Endodermal cell (in vitro differentiated cells): ENCODE measurements at places on chromosomes 6 and 20. TPM values are rescaled to one million over a fixed set of nuclear protein-coding genes. Genes with fewer than 3 reads are reported as not detected.

Gene SLC32A1
- 1.3 TPM in 1 of 3 replicates, not detected in the others for total RNA-seq

Gene B3GALT4
- total RNA-seq: 3.9 and 4.0 TPM in 2 replicates

Gene PTPRK
- total RNA-seq: 51.3 and 57.6 TPM in 2 replicates

Gene RBCK1
- total RNA-seq: 55.4 and 63.7 TPM in 2 replicates

Gene PDE7B
- total RNA-seq: 0.16 and 0.26 TPM in 2 replicates

Gene CSTF1
- total RNA-seq: 50.1 to 68.7 TPM (median 59.0 TPM) in 3 replicates

Gene LGSN
- not detected in 3 replicates for total RNA-seq

Gene GZF1
- 8.1 to 15.5 TPM (median 9.5 TPM) in 3 replicates for total RNA-seq

Gene ACTL10
- total RNA-seq: not detected in 3 replicates

Gene HLA-DOA
- total RNA-seq: 10.6 and 11.1 TPM in 2 replicates

Gene CGAS
- 2.8 and 3.8 TPM in 2 replicates for total RNA-seq

Gene PRL
- total RNA-seq: not detected in 2 replicates

Gene MLN
- not detected in 2 replicates for total RNA-seq

Gene RHAG
- total RNA-seq: not detected in 3 replicates

DNA sequence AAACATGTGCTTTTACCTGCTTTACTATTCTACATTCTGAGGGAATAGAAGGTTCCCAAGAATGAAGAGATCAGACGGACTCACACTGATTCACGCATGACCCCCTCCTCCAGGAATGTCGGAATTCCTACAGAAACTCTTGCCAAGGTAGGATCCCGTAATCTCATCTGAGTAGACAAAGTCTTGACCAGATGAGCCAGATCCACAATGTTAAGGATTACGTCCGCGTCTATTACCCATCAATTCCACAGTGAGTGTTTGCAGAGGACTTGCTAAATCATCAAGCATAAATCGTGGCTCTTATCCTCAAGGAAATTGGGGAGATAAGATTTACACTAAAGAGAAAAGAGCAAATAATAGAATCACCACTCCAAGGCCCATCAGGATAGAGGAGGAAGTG, 245.9 kb upstream of the FOXQ1 start:
- DNase-seq: peak; percentile 48
- H3K4me3 ChIP-seq: no peak overlapping the region
- no peaks in the 10 kb centered on the region for H3K36me3 ChIP-seq
- peaks cover 4% of the 10 kb centered on the region for H3K4me1 ChIP-seq
- no peak overlapping the region for H3K27ac ChIP-seq
- no peaks in the 10 kb centered on the region for H3K27me3 ChIP-seq

DNA sequence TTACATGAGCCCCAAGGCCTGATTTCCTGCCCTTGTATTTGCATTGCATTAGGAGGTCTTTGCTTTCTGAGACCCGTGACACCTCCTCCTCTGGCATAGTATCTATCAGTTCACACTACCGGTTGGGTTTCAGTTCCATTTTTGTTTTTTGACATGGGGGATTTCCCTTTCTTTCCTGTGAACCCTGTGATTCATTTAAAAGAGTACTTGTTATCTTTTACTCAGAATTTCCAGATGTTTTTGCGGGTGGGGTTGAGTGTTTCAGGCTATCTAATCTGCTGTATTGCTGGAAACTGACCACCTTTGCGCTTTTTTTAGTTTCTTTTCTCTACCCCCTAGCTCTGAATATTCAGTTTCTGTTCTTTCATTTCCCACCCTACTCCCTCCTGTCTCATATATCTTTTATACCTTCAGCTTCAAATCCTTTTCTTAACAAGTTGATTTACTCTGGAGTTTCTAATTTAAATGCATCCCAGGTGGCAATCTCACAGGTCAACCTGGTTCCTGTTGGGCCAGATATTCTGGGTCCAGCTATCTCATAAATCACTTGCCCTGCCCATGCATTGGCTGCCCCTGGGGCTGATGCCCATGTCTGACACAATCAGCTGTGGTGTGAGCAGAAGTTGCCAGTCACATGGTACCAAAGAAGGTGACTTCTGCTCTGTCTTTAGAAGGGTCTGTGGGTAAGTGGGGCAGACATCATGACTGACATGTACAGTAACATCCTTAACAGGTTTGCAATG, 14.3 kb upstream of the NCOA3 start:
- H3K4me3 ChIP-seq: no peak overlapping the region
- no peak overlapping the region for H3K27ac ChIP-seq
- H3K36me3 ChIP-seq: no peaks in the 10 kb centered on the region
- DNase-seq: no peak
- H3K27me3 ChIP-seq: no peaks in the 10 kb centered on the region

DNA sequence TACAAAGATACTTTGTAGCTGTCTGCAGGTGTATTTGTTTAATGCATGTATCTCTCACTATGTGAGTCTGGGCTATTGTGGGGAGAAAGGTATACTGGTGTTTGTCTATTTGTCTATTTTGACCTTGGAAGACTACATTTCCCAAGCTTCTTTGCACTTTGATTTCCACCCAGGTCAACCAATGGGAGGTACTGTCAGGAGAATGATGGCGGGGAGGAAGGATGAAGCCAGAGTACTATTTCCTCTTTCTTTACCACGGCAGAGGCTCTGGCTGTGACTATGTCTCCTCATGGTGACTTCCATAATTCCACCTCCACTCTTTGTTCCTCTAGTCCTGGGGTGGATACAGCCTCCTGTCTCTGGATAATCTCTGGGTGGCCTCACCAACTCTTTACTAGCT, 23.1 kb downstream of the LBP start:
- H3K4me1 ChIP-seq: no peaks in the 10 kb centered on the region
- no peak overlapping the region for H3K27ac ChIP-seq
- H3K27me3 ChIP-seq: no peaks in the 10 kb centered on the region

- H3K36me3 ChIP-seq: no peaks in the 10 kb centered on the region
- H3K27ac ChIP-seq: no peak overlapping the region
- no peak overlapping the region for H3K4me3 ChIP-seq
- no peaks in the 10 kb centered on the region for H3K27me3 ChIP-seq
Observed at GRCh38 chr6:116847227-116847626, 18.3 kb upstream of the GPRC6A start.

DNA sequence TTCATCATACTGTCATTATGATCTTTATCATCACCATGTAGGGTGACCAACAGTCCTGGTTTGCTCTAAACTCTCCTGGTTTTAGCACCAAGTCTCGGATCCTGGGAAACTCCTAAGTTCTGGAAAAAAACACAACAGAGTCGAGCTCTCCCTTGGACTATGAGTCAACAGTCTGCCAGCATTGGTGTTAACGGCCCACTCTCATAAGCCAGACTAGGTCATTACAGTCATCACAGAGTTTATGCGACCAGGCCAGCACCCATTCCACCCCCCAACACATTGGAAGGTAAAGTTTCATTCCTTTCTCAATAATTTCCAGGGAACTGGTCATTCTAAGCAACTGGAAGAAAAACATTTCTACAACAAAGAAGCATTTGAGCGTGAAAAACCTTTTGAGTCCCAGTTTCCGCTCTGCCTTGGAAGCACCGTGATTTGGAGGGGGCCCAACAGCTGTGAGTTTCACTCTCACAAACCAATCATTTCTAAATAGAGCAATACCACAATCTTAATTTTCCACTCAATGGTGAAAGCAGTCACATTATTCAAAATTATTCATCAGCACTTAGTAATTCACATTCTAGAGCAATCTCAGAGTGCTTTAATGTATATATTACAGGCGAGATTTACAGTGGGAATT, 445.0 kb downstream of the CDH26 start:
- H3K4me3 ChIP-seq: no peak overlapping the region
- no peak for DNase-seq
- H3K27ac ChIP-seq: no peak overlapping the region
- no peaks in the 10 kb centered on the region for H3K36me3 ChIP-seq

GRCh38 chr20:11271319-11271718, 597.5 kb upstream of the JAG1 start:
- peak; percentile 91 for DNase-seq
- H3K27me3 ChIP-seq: peaks cover 38% of the 10 kb centered on the region

- no peak for DNase-seq
- H3K4me1 ChIP-seq: no peaks in the 10 kb centered on the region
- no peaks in the 10 kb centered on the region for H3K27me3 ChIP-seq
- H3K36me3 ChIP-seq: no peaks in the 10 kb centered on the region
Observed at GRCh38 chr6:45787384-45787783, 228.3 kb downstream of the CLIC5 start.

GRCh38 chr6:56739836-56740815, 97.4 kb upstream of the DST start:
- no peak for DNase-seq
- H3K36me3 ChIP-seq: no peaks in the 10 kb centered on the region
- peaks cover 6% of the 10 kb centered on the region for H3K4me1 ChIP-seq
- no peak overlapping the region for H3K4me3 ChIP-seq

- no peaks in the 10 kb centered on the region for H3K36me3 ChIP-seq
- no peaks in the 10 kb centered on the region for H3K4me1 ChIP-seq
- no peaks in the 10 kb centered on the region for H3K27me3 ChIP-seq
- H3K4me3 ChIP-seq: no peak overlapping the region
Observed at GRCh38 chr6:79646006-79646405, 14.9 kb downstream of the SH3BGRL2 start.

- DNase-seq: no peak
- no peak overlapping the region for H3K4me3 ChIP-seq
- no peak overlapping the region for H3K27ac ChIP-seq
- no peaks in the 10 kb centered on the region for H3K4me1 ChIP-seq
- H3K36me3 ChIP-seq: no peaks in the 10 kb centered on the region
Observed at GRCh38 chr6:156279261-156279969, 497.8 kb upstream of the ARID1B start.

- no peaks in the 10 kb centered on the region for H3K27me3 ChIP-seq
- DNase-seq: no peak
- no peaks in the 10 kb centered on the region for H3K36me3 ChIP-seq
- H3K4me3 ChIP-seq: no peak overlapping the region
- H3K27ac ChIP-seq: no peak overlapping the region
Observed at GRCh38 chr6:74853991-74854390, 351.9 kb downstream of the COL12A1 start.

DNA sequence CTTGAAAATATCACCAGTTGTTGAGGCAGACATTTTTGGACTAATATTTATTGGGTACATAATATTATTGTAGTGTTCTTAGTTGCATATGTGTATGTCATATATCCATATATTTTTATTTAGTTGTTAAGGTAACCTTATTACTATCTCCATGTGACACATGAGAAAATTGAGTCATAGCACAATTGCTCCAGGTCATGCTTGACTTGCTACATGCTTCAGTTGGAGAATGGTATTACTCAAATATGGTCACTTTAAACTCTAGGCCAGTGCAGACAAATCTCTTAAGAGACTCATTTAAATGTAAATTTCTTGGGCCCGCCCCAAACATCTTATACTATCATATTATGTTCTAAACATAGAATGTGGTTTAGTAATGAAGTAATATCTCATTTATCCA, 246.1 kb downstream of the RIMS1 start:
- no peak overlapping the region for H3K27ac ChIP-seq
- H3K36me3 ChIP-seq: no peaks in the 10 kb centered on the region
- DNase-seq: no peak
- no peaks in the 10 kb centered on the region for H3K4me1 ChIP-seq

DNA sequence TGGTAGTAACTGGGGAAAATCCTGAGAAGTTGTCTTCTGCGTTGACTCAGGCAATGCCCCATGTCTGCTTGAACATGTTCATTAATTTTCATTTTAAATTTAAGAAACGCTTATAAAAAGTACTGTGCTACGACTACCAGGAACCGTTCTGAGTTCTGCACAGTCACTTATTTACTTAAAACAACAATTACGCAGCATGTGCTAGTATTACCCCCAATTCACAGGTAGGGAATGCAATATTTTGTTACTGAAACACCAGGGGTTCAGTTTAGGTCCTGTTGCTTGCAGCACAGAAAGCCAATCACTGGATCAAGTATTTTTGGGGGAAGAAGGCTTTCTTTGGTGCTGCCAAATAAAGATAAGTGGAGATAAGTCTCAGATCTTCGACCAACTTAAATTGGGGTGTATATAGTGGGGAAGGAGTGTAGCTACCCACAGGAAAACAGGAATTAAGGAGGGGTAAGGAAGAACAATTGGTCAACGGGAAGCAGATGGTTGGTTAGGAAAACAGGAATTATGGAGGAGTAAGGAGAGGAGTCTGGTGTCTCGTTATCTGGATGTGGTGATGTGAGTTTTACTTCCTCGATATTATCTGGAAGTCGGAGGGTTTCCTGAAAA, 5.2 kb upstream of the LRP11 start:
- H3K4me3 ChIP-seq: no peak overlapping the region
- H3K27me3 ChIP-seq: peaks cover 21% of the 10 kb centered on the region
- H3K36me3 ChIP-seq: no peaks in the 10 kb centered on the region
- no peak for DNase-seq
- H3K4me1 ChIP-seq: no peaks in the 10 kb centered on the region
- H3K27ac ChIP-seq: no peak overlapping the region

- H3K27me3 ChIP-seq: no peaks in the 10 kb centered on the region
- peaks cover 3% of the 10 kb centered on the region for H3K4me1 ChIP-seq
- no peak overlapping the region for H3K4me3 ChIP-seq
- no peak overlapping the region for H3K27ac ChIP-seq
Observed at GRCh38 chr6:90898763-90899162, 311.9 kb upstream of the MAP3K7 start.

DNA sequence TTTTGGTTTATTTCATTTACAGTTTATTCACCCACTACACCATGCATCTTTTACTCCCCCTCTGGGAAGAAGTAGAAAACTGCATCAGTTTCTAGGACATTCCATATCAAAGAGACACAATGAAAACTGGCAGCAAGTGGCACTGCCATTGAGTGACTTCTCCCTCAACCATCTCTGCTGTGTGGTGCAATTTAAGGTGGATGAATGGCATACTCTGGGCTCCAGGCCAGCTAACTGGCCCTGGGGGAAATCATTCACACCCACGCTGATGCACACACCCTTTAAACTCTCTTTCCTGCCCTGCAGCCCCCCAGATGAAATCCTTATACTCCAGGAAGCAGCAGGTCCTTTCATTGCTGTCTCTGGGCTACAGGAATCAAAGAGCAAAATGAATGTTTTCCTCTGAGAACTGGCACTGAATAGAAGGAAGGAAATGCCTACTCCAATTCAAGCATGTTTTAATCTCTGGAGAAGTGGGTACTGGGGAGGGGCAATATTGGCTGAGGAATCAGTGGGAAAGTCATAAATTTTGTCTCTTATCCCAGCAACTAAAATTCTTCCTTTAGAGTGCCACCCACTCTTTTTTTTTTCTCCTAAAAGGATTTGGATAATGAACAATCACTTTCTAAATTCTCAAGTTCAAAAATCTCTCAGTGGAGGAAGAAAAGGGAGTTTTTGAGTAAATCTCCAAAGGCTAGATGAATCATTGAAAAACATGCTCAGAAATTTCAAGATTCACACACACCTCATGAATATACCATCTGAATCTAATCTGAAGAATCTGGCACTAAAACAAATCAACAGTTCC, 16.9 kb upstream of the RFPL4B start:
- no peaks in the 10 kb centered on the region for H3K36me3 ChIP-seq
- no peaks in the 10 kb centered on the region for H3K4me1 ChIP-seq
- no peak for DNase-seq
- no peaks in the 10 kb centered on the region for H3K27me3 ChIP-seq

DNA sequence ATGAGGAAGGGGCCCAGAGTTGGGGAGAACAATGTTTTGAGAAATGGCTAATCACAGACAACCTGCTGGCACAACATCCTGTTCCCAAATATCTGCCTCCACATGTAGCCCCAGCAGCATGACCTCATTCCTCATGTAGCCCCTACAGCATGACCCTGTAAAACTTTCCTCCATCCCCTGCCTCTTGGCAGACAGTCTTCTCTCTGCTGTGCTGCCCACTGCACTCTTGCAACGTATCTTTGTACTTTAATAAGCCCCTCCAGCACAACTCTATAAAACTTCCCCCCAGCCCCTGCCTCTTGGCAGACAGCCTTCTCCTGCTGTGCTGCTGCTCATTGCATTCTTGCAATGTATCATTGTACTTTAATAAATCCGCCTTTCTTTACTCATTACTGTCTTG, 278.8 kb downstream of the HDGFL1 start:
- no peak overlapping the region for H3K27ac ChIP-seq
- no peak for DNase-seq
- no peaks in the 10 kb centered on the region for H3K36me3 ChIP-seq
- H3K4me3 ChIP-seq: no peak overlapping the region
- H3K27me3 ChIP-seq: no peaks in the 10 kb centered on the region

GRCh38 chr20:51313358-51313827, 229.1 kb downstream of the NFATC2 start:
- no peaks in the 10 kb centered on the region for H3K36me3 ChIP-seq
- no peaks in the 10 kb centered on the region for H3K27me3 ChIP-seq
